SHP77 (cell line): ENCODE measurements at places on chromosomes 2 and 18.

- no peak for DNase-seq
Measured at GRCh38 chr18:23405636-23406035, 47.5 kb upstream of the RIOK3 start.

DNA sequence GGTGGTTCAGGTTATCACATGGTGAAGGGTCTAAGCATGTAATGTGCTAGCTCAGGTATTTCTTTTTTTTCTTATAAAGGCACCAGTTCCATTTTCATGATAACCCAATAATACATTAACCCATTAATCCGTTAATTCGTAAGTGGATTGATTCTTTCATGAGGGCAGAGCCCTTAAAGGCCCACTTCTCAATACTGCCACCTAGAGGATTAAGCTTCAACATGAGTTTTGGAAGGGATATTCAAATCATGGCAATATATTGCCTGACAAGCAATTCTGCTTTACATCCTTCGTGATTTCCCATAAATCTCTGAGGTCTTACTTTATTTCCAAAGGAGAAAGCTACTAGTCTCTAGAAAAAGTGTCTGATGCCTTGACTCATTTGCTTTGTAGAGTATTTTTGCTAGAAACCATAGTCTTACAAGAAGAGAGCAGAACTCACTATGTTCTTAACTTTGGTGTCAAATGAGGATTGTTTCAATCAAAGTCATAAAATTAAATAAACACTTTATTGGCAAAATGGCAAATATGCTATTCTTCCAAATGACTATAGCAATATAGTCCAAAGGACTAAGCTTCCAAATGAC is 271.3 kb downstream of the KCNS3 start:
- DNase-seq, result peak; percentile 44

DNA sequence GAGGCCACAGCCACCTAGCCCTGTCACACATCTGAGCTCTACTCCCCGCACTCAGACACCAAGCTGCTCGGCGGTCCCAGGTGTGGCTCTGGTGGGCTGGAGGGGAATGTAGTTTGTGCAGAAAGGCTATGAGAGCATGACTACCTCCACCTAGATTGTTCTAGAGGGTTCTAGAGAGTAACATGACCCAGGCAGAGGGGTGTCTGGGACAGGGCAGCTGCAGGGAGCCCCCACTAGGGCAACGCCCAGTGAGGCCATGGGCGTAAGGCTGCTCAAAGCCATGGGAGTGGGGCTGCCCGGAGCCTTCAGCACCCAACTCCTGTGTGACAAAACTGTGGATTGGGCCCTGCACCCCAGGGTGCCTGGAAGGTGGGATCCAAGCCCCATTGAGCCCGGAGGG is 511.4 kb upstream of the MYT1L start:
- no peak for DNase-seq

- DNase-seq, result no peak
Measured at GRCh38 chr2:144133936-144134665, 385.8 kb downstream of the ZEB2 start.

GRCh38 chr2:24917086-24917485 is 3.0 kb downstream of the ADCY3 start:
- DNase-seq, result no peak

DNA sequence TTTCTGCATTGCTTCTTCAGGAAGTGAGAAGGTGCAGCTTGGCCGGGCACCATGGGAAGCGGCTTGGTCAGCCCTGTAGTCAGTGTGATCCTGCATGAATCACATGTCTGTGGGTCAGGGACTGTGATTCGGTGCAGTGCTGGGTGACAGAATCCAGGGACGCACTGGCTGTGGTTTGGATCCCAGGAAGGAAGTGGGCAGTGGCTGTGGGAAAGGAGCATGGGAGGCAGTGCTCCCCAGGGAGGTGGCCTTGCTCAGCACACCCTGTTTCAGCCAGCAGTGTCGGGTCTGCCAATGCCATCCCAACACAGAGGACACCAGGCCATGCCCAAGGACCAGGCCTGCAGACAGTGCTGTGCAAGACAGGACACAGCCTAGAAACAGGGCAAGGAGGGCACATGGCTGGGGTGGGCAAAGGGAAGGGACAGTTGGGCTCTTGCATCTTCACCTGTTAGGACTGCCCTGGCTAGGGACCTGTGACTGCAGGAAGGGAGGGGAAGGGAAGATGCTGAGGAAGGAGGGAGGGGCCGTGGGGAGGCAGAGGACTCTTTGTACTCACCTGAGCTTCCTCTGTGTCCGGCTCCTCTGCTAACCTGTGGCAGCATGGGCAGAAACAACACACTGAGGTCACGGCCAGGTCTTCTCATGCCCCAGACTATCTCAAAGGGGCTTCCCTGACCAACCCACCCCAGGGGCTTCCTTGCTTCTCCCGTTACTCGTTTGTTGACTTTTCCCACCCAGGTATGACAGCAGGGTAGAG is 37.2 kb upstream of the DNMT3A start:
- no peak for DNase-seq

- DNase-seq, result no peak
Measured at GRCh38 chr2:64086347-64087082, 57.7 kb downstream of the PELI1 start.

DNA sequence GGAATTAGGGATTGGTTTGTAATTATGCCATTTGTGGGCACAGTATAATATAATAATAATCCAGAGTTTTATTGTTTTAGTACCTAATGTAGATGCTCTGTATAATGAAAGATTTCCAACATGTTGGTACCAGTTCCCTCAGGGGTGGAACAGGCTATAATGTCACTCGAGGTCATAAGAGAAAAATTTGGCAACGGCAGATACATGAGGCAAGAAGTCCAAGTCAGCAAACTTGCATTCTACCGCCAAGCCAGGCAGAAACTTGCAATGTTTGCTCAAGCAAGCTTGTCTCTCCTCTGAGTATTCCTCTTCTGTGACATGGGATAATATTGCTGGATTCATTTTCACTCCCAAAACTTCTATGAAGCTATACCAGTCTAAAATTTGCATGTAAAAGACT is 520.0 kb upstream of the SALL3 start:
- DNase-seq, result no peak

- DNase-seq, result no peak
Measured at GRCh38 chr18:8552151-8552550, 57.1 kb upstream of the RAB12 start.

GRCh38 chr2:23456881-23457760 is 72.1 kb downstream of the KLHL29 start:
- no peak for DNase-seq

GRCh38 chr2:111121828-111122630 is 1.3 kb downstream of the BCL2L11 start:
- peak; percentile 74 for DNase-seq

DNA sequence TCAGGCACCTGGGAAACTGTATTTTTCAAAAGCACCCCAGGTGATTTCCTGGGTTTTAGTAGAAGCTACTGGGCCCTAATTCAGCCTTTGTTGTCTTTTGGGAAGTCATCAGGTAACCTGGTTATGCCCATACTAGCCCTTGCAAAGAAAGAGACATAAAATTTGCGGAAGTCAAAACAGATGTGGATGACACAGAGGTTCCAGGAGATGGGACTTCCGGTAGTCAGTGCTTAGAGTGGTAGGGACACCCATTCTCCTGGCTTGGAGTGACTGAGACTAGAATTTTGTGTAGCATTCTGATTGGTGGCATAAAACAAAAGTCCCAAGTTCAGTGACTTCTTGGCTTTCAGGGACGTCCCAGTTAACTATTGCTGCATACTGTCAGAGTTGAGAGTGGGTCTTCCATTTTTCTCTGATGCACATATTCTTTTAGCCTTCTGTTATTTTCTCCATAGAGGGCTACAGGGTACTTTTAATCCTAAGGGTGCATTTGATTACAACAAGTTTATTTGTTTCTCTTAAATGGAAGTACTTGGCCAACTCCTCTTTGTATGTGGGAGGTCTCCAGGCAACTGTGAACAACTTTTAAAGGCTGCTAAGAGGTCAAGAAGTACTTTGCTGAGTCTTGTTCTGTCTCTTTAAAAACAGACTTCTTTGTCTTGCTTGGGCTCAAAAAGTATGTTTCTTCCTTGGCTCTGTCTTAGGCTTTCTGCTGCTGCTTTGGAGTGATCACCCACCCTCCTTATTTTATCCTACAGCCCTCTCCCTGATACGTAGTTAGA is 8.8 kb downstream of the NAB1 start:
- no peak for DNase-seq

GRCh38 chr18:12911025-12911928 is 27.2 kb upstream of the PTPN2 start:
- DNase-seq, result no peak

- no peak for DNase-seq
Measured at GRCh38 chr2:88808083-88808482, 116.6 kb downstream of the RPIA start.

- no peak for DNase-seq
Measured at GRCh38 chr2:205175831-205176230, 506.5 kb upstream of the NRP2 start.

DNA sequence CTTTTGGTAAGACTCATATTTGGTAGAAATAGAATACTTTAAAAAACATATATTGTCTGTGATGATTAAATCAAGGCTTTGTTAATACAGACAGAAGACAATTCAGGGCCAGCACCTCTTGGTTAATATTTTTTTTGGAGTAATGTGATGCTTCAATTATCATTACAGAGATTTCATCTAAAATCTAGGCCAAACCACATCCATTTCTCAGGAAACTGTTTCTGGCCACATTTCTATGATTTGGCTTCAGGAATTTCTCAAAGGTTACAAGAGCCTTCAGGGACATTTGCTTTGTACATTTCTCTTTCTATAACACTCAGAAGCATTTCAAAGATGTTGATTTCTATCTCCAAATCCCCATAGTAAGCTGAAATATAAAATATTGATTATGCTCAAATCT is 614.9 kb downstream of the LRP1B start:
- no peak for DNase-seq

DNA sequence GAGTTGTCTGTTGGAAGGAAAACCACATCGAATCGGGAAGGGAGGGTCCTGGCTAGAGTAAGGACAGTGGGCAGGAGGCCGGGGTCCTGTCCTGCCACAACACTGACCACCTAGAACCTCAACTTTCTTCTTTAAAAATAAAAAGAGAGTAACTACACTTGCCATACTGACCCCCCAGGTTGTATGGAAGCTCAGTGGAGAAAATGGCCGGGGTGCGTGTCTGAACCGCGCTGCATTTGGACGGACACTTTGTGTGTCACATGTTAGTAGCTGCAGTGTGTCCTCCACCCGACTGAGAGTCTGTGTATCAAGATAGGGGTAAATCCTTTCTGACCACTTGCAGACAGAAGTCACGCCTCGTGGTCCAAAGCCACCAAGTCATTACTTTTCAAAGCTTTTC is 87.0 kb downstream of the GBX2 start:
- no peak for DNase-seq

GRCh38 chr2:51528156-51528555 is 496.2 kb upstream of the NRXN1 start:
- DNase-seq, result no peak

GRCh38 chr2:205609113-205609512 is 73.2 kb upstream of the NRP2 start:
- no peak for DNase-seq

DNA sequence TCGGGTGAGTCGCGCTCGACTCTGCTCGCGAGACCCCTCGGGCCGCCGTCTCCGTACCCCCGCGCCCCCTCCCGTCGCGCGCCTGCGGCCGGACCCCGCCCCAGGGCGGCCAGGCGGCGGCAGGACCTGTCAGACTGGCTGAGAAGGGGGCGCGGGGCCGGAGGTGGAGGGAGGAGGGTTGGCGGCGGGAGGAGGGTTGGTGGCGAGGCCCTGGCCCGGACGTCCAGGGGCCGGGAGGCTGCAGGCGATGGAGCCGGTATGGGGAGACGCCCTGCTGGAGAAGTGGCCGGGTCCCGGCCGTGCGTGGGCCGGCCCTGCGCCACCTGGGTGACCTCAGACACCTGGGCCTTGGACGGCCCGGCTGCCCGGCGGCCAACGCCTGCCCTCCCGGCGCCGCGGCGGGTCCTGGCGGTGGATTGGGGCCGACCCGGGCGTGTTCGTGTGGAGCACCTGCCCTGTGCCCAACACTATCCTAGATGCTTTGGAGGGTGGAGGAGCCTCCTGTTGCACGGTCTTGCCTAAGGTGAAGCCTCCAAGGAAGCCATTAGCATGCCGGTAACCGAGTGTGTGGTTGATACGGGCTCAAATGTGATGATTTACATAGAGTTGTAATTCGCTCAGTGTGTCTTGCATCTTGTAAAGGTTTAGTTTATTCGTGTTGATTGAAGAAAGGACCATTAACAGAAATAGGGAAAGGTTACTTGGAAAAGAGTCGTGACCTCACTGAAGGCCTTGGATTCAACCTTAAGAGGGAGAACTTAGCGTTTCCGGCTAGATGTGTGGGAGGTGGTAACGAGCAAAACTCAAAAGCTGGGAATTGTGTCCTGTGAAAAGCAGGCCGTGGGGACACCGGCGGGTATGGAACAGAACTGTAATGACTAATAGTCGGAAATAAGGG is 550 bp downstream of the MYL12B start:
- no peak for DNase-seq

- DNase-seq, result no peak
Measured at GRCh38 chr2:166230724-166231070, 102.9 kb upstream of the SCN1A start.

DNA sequence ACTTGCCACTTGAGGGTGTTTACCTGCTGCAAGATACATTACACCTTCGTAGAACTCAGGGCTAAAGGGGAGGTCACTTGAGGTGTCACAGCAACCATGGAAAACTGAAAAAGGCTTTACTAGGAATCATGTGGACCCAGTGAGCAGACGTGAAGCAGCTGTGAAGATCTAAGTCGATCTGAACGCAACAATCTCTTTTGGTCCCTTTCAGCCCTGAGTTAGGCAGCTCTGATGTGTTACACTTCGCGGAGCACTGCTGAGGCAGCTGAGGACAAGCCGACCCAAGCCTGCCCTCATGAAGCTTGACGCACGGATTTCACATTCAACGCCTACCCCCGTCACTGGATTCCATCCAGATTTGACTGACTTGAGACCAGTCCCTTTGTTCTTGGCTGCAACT is 75.8 kb upstream of the NPAS2 start:
- DNase-seq, result no peak

GRCh38 chr2:208025814-208026184 is 472 bp upstream of the PLEKHM3 start:
- DNase-seq, result peak; percentile 6
